ENCODE measurements at places on chromosomes 4 and X.

- DNase-seq = peak; percentile 33
Measured at GRCh38 chr4:112214390-112215264, 17.0 kb upstream of the AP1AR start.

DNA sequence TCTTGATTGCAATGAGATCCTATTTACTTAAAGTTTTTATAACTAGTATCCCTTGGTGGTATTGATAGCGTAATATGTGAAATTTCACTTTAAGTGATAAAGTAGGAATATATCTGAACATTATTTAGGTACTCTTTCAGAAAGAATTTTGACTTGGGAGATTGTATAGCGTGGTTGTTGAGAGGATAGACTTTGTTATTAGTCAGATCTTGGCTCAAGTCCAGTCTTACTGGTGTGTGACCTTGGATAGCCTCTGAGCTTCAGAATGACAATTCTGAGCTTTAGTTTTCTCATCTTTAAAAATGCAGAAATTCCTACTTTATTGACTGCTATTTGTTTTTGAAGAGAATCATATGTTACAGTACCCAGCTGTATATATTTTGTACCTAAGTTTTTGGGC is 32.6 kb downstream of the DCK start:
- peak; percentile 42 for DNase-seq

GRCh38 chr4:86893136-86893535 is 914 bp upstream of the C4orf36 start:
- no peak for DNase-seq

DNA sequence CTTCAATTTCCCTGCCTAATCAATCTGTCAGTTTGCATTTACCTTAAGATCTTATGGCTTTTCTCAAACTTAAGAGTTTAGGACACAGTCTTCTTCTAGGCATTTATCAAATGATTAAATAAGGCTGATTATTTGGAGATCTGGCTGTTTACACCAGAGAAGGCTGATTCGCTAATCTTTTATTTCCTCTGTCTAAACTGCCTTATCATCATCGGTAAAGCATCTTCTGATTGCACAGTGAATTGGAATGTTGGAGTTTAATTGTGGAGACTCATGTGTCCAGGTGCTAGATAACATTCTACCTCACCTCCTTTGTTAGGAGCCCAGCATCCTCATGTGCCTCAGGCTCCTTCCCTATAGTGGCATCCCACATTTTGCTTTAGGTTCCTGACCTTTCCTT is 100.3 kb upstream of the DDIT4L start:
- peak; percentile 6 for DNase-seq

Data from GM03348 (cell line).